ENCODE measurements at places on chromosomes 7 and 10.

- DNase-seq = no peak
Measured at GRCh38 chr7:71553306-71553705, 421.4 kb downstream of the GALNT17 start.

GRCh38 chr10:55631071-55631654 is 729.9 kb downstream of the ZWINT start:
- peak; percentile 76 for DNase-seq

GRCh38 chr7:85736085-85736484 is 549.2 kb upstream of the SEMA3D start:
- DNase-seq = no peak

DNA sequence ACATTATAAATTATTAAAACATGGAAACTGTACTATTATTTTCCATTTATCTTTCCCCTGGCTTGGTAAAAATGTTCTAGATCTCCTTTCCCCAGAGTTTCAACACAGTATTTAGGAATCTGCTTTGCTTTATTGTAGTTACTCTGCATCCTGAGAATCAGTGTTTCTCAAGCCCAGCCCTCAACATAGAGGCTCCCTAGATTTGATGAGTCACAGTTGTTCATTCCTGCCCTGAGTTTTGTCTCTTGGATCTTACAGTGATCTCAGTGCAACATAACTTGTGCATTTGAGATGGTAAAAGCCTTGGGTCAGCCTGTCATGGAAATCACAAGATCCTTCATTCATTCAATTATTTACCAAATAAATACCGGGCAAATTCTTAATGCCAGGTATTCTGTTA is 63.0 kb downstream of the VAX1 start:
- no peak for DNase-seq

- no peak for DNase-seq
Measured at GRCh38 chr10:54203401-54203800, 597.6 kb downstream of the PCDH15 start.

DNA sequence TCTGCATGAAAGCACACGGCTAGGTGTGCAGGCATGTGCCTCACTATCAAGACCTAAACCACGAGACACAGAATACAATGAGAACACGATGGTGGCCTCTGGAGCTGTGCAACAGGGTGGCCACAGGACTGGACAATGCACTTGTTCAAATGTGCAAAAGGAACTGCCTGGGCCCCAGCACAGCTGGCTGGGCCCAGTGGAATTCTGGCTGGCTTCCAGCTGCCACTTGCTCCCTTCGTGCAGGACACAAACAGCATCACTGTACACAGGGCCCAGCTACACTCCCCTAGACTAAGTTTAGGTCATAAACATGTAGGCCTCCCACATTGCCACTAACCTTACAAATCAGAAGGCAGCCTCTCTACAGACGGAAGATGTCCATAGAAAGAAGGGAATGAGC is 23.4 kb downstream of the DOCK4 start:
- DNase-seq = no peak

DNA sequence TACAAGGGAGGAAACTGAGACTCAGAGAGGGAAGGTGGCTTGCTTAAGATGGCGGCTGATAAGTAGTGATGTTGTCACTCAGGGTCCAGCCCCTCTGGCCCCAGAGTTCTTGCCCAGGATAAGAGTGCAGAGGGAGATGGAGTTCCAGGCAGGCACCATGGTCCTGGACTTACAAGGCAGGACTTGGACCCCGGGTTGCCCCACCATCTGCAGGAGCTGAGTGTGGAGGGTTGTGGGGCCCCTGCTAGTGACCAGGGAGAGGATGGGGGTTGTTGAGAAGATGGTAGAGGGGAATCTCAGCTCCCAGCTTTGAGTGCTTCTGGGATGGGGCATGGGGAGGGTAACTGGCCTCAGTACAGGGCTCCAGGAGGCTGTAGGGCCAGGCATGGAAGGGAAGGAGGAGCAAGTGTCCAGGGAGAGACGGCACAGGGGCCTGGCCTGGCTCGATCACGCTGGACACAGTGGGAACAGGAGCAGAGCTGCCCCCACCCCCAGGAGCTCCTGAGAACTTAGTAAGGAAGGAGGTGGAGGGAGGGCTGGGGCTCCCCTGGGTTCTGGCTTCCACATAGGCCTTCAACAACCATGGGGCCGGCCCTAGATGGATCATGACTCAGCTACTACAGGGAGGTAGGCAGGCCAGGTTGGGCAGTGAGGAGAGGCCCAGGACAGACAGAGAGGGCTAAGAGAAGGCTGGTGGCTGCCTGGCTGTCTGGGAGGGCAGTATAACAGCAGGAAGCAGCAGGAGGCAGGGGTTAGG is 28.2 kb downstream of the PPIF start:
- DNase-seq = no peak

- DNase-seq = no peak
Measured at GRCh38 chr10:34002896-34003295, 668.4 kb upstream of the NRP1 start.

DNA sequence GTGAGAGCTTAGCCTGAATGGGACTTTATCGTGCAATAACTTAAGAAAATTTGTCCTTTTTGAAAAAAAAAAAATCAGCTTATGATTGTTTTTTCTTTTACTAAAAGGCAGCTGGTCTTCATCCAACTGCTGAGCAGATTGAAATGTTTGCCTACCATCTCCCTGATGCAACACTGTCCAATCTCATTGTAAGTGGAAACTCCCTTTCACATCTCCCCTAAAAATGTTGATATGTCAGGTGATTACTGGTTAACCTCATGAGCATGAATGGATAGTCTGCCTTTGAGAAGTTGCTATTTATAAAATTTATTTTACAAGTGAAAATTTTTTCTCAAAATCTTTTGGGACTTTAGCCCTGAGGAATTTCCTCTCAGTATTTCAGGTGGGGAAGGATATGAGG is 17.8 kb upstream of the HKDC1 start:
- no peak for DNase-seq

- no peak for DNase-seq
Measured at GRCh38 chr10:8766899-8767298, 712.4 kb downstream of the GATA3 start.

GRCh38 chr10:46264336-46264735 is 22.5 kb upstream of the ANTXRL start:
- DNase-seq = no peak

- no peak for DNase-seq
Measured at GRCh38 chr7:127530148-127530547, 55.2 kb downstream of the GCC1 start.

- DNase-seq = no peak
Measured at GRCh38 chr7:101197991-101198390, 2.8 kb downstream of the MOGAT3 start.

DNA sequence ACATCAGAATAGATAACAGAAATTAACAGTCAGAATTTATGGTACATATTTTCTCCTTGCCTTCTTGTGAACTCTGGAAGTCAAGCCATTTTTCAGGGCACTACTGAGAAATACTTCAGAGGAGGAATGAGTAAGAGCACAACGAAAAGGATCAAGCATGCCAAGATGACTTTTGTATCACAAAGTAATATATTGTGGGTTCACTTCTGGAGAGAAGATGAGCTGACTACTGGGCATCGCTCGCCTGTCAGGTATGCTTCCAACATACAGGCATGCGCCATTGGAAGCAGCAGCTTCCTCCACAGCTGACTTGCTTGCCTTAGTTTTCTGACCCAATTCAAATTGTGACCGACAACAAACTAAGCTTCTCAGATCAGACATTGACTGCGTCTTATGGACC is 137.3 kb downstream of the VTI1A start:
- DNase-seq = no peak

- DNase-seq = no peak
Measured at GRCh38 chr10:71697938-71698709, 21.5 kb downstream of the C10orf105 start.

GRCh38 chr10:5092375-5092774 is 1.8 kb upstream of the AKR1C3 start:
- DNase-seq = no peak

DNA sequence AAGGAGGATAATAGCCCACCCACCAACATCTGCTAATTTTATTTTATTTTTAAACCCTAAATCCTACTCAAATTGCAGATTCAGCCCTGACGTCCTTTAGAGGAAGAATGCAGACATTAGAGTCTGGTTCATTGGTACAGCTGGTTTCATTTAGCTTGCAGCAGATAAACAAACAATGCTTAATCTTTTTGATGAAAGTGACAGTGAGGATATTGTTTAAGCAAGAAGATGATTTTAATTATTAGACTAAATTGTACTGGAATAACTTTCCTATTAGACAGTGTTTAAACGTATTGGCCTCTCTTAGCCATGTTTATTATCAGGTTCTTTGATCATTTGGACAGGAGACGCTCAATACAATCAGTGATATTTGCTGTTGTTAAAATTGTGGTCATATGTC is 164.8 kb downstream of the CDK14 start:
- DNase-seq = no peak

DNA sequence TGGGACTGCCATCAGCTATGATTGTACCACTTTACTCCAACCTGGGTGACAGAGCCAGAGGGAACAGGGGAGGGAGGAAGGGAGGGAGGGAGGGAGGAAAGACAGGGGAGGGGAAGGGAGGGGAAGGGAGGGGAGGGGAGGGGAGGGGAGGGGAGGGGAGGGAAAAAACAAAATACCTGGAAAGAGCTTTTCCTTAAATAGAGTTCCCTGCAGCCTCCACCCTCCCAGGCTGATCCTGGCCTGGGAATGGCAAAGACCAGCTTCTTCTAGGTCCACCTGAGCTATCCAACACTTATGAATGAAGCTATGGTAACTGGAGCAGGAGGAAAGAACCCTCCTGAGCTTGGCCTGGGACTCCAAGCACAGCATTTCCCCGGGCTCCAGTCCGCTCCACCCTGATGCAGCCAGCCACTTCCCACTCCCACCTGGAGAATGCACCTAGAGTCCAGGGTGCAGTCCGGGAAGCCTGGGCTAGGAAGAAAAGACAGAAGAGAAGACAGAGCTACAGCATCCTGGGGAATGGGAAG is 66.1 kb downstream of the GRID1 start:
- DNase-seq = no peak

GRCh38 chr10:94344522-94345122 is 18.1 kb downstream of the NOC3L start:
- no peak for DNase-seq

- DNase-seq = no peak
Measured at GRCh38 chr7:47347346-47347745, 234.6 kb downstream of the TNS3 start.

DNA sequence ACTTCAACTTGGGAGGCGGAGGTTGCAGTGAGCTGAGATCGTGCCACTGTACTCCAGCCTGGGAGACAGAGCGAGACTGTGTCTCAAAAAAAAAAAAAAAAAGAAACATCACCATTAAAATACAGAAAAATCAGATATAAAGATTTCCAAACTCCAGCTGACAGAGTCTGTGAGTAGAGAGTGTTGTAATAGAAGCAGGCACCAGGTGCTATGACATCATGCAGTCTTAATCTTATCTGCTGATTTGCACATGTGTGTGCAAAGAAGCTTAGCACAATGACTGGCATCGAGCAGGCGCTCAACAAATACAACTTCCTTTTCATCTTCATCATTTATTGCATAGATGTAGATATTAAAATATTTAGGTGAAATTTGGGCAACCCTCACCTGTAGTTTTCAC is 92.2 kb downstream of the PRKCQ start:
- no peak for DNase-seq

GRCh38 chr10:120052964-120053702 is 160.6 kb downstream of the SEC23IP start:
- DNase-seq = no peak

DNA sequence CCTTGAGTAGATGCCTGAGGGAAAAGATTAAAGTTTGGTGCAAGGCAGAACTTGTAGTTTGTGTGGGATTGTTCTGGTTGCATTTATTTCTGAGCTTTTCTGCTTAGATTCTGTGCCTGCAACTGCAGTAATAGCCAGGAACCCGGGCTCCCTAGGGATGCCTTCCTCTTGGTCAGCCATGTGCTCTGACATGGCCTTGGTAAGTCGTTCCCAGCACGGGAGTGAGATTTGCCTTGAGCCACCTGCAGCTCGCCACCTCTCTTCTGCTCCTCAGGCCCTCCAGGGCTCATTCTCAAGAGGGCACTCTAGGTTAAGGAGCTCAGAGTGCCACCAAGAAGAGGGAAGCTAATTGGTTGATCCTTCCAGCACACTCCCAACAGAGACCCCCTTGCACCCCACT is 350.6 kb upstream of the MKI67 start:
- no peak for DNase-seq

GRCh38 chr7:77543910-77544309 is 6.8 kb downstream of the PTPN12 start:
- no peak for DNase-seq

DNA sequence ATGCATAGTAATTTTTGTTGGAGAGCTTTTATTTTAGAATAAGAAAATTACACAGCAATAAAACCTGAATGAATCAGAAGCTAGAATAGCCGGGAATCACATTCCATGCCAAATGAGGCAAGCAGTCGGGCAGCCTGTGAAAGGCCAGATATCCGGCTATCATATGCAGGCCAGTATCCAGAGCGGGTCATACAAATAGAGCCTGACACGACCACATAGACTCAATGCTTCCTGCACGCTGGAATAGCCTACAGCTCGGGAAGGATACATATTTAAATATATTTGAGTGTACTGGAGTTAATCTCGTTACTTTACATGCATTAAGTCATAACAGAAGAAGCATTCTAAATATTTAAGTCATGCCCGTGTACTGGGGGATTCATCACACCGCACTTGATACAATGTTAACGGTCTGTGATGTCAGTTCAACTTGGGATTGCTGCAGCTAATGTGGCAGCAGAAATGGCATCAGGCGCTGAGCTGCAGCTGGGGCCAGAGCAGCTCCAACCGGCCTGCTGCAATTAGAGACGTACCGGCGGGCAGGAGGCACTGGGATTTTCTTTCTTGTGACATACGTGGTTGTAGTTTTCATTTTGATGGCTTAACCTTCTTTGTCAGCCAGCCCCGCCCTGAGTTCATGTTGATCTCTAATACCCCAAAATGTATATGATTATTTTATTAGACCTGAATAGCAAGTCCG is 112.0 kb downstream of the EBF3 start:
- peak; percentile 88 for DNase-seq

GRCh38 chr7:149690688-149691446 is 82.5 kb downstream of the ZNF467 start:
- DNase-seq = peak; percentile 46

DNA sequence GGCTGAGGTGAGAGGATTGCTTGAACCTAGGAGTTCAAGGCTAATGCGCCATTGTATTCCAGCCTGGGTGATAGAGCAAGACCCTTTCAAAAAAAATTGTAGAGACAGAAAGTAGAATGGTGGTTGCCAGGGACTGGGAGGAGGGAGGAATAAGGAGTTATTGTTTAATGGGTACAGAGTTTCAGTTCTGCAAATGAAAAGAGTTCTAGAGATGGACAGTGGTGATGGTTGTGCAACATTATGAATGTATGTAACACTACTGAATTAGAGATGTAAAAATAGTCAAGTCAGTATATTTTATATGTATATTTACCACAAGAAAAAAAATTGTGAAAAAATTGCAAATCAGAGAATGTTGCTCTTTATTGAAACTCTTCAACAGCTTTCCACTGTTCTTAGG is 266.5 kb upstream of the NPY start:
- DNase-seq = no peak

GRCh38 chr7:18087687-18088078 is 60.0 kb upstream of the PRPS1L1 start:
- no peak for DNase-seq

- no peak for DNase-seq
Measured at GRCh38 chr7:101884671-101885596, 67.5 kb downstream of the CUX1 start.

GRCh38 chr10:125016123-125016522 is 74.2 kb downstream of the ZRANB1 start:
- DNase-seq = no peak

Data from ACHN (cell line).